ENCODE measurements at places on chromosomes 7 and 10.

DNA sequence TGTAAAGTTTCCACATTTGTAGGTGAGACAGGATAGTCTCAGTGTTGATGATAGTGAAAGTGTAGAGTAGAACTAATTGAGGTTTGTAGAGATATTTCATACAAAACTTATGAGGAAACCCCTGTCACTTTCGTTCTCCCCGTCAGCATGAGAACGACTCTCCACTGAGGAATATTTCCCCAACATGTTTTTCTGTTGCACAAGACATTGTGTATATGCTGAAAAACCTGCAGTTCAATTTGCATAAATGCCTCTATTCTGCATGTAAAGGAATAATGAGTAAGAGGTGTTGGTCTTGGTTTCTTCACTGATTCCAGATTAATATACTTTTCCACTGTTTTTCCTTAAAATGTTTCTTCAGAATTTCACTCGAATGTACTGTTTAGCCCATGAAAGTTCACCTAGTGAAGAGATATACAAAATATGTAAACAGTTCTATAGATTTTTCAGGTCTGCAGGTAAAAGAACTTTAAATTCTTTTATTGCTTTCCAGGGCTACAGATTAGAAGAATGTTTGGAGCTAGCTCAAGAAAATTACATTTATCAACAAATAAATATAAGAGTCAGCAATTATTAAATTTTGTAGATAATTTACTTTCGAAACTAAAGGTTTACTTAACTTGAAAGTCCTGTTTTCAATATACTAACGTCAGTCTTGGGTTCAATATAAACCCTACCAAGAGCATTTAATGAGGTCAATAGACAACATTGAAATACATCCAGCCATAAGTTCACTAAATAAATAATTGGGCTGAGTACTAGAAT is 37.2 kb downstream of the HEPACAM2 start:
- DNase-seq: no peak

DNA sequence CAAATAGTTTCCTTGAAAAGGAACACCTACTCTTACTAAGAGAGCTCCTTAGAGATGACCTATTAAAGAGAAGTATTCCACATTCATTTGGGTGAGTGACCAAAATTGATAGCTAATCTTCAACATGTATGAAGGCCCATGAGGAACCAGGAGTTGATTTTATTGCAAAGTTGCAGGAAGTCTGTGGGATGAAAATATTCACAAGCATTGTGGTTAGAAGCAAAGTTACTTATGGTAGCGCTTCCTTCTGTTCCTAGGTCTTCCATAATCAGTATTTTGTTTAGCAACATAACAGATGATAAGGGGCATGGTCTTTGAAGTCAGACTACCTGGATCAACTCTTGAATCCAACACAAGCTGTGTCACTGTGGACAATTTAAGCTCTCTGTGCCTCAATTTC is 164.5 kb downstream of the DGKB start:
- DNase-seq: no peak

DNA sequence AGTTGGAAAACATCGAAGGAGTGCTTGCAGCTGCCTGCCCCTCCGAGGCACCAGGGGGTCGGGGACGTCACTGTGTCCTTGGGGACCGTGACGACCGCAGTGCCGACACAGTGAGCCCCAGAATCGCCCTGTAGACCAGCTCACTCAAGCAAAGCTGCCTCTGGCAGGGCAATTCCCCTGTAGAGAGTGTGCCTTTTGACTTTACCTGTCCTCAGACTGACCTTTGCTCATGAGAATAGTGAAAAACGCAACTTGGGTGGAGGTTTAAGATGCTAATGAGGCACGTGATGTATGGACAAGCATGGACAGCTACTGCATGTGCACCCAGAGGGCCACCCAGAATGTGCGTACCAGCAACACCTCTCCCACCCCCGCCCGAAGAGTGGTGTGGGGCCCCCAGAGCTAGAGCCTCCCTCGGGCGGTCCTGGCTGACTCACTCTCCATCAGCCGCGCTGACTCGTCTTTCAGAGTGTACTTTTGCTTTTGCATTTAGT is 271.9 kb downstream of the ADARB2 start:
- peak; percentile 76 for DNase-seq

- no peak for DNase-seq
Observed at GRCh38 chr10:4170181-4170580, 385.2 kb upstream of the KLF6 start.

GRCh38 chr10:42984761-42985325 is 92.0 kb upstream of the RET start:
- DNase-seq: no peak

GRCh38 chr7:44735403-44736165 is 13.1 kb upstream of the ZMIZ2 start:
- DNase-seq: no peak

DNA sequence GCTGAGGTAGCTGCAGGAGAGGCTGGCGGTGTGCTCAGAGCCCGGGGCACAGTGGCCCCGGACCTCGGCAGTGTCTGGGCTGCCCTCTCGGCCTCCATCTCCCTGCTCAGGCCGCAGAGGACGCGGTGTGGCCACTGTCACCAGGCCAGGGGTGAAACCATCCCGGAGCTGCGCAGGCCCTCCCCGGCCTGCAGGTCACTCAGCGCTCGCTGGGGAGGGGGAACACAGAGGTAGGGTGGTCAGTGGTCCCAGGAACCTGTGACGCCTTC is 49.8 kb upstream of the DAGLB start:
- DNase-seq: no peak

- peak; percentile 64 for DNase-seq
Observed at GRCh38 chr10:69801434-69802315, at the start of gene COL13A1. Gene COL13A1 (plus strand): TSS chr10:69801906. CDS start chr10:69802424, 518 bp downstream.
